LHCN-M2 (cell line): ENCODE measurements at places on chromosomes 2 and 18. TPM values are rescaled to one million over a fixed set of nuclear protein-coding genes. Genes with fewer than 3 reads are reported as not detected.

- peak; percentile 60 for DNase-seq
Observed at GRCh38 chr2:37654932-37655841, 16.3 kb downstream of the CDC42EP3 start.

GRCh38 chr18:59878644-59879043, 21.2 kb upstream of the PMAIP1 start:
- DNase-seq = peak; percentile 18

DNA sequence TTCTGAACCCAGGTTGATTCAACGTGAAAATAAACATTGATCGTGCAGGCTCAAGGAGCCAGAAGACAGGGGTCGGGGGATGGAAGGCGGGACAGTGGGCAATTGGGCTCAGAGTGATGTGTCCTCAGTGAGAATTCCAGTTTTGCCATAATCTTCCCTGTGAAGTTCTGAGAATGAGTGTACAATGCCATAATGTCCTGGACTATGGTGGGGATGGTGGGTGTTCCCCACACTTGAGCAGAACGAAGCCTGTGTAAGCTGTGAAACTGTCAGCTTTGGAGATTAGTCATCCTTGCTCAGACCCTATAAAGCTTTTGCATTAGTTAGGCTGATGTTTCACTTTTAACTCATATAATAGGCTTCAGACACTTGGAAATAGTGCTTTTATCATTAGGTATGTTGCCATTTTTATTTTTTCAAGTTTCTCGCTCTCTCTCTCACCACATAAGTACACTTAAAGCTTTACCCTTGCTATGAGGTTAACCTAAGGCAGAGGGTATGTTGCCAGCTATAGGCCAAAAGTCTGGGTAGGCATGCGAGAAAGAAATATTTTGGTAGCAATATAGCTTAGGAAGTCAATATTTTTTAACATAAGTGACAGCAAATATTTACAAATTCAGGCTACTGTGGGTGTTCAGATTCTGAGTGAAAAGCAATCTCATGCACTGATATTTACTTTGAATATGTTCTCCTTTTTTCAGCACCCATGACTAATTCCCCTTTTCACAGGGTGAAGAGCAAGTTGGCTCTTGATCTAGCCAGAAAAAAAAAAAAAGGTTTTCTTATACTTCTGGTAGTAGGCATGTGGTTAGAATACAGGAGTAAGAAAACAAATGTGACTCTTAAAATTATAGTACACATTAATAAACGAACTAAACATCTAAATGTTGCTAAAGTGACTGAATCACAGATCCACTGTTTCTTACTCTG, 47.2 kb downstream of the CDC42EP3 start:
- DNase-seq = peak; percentile 83

GRCh38 chr2:219467736-219468075, 31.0 kb upstream of the GMPPA start:
- DNase-seq = no peak

- peak; percentile 55 for DNase-seq
Observed at GRCh38 chr2:71277536-71278103, 50.7 kb upstream of the PAIP2B start.

DNA sequence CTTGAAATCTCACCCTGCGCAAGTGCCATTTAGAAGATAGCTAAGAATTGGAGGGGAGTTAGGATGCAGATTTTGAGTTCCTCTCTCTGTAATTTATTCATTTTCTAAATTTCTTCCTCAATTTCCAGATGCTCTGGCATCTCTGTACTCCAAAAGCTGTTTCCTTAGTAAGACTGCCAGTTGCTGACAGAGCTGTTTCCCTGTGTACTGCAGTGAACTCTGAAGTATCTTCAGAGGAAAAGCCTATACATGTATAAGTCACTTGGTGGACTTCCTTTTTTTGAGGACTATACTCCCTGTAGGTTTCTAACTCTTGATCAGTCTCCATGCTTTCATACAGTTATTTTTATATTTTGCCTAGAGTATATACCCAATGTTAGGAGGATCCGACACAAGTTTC, 1.5 kb upstream of the RESP18 start:
- DNase-seq = no peak

- no peak for DNase-seq
Observed at GRCh38 chr2:66583881-66584280, 149.0 kb downstream of the MEIS1 start.

The SATB2 gene
- total RNA-seq = 9.6 and 10.3 TPM in 2 replicates

GRCh38 chr2:167697194-167697593, 550.2 kb downstream of the STK39 start:
- no peak for DNase-seq

- DNase-seq = no peak
Observed at GRCh38 chr2:238264072-238264460, 24.2 kb upstream of the HES6 start.

GRCh38 chr2:133421516-133422324, 146.5 kb downstream of the NCKAP5 start:
- no peak for DNase-seq

- DNase-seq = peak; percentile 45
Observed at GRCh38 chr18:28177828-28178635, 1.1 kb upstream of the CDH2 start.

DNA sequence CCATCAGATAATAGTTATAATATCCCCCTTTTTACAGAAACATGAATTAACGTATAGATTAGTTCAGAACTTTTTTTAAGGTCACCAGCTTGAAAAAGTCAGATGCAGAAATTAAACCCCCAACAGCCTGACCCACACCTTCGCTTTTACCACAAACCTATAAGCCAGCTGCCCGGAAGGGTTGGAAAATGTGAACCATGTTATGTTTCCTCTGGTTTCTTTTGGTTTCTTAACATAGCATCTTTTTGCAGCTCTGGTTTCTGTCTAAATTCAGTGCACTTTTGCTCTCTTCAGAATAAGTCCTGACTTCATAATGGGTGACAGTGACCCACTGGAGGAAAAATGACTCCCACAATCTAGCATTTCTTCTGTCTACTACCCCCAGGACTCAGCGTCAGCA, 381.7 kb upstream of the DDX18 start:
- no peak for DNase-seq

The SERPINB12 gene
- total RNA-seq = 0.29 TPM in 1 of 2 replicates, not detected in the other

The TRIB2 gene
- 15.6 and 15.8 TPM in 2 replicates for total RNA-seq

The GPAT2 gene
- not detected in 2 replicates for total RNA-seq

DNA sequence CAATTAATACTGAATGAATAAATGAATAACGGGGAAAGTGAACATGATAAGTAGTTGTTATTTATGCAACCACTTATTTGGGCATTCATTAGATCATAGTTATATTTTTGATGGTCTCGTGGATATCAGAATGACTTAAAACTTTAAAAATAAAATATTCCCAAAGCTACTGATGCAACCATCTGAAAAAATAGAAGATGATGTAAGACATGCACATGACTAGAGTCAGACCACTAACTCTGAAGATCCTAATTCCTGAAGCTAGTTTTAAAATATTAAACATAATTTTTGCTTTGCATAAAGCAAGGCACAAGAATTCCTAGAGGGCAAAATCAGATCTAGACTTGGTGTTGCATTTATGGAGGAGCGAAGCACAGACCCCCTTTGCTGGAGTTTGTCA, 616.1 kb downstream of the IRS1 start:
- DNase-seq = no peak

DNA sequence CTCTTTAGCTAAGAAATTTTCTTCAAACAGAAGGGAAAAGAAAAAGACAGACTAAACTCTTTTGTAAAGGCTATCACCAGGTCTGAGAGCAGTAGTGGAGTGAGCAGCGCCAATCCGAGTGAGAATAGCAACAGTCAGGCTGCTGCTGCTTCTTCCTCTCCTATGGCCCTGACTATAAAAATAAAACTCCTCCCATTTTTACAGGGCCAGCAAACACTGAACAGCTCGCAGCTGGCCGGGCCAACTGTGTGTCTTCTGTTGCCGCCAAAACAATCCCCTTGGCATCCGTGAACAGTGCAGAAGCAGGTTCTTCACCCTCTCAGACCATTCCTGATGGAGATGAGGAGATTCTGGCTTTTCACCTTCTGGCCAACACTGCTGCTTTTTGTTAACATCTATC, 124.5 kb downstream of the CNTNAP5 start:
- DNase-seq = no peak

The SERPINB11 gene
- not detected in 2 replicates for total RNA-seq

DNA sequence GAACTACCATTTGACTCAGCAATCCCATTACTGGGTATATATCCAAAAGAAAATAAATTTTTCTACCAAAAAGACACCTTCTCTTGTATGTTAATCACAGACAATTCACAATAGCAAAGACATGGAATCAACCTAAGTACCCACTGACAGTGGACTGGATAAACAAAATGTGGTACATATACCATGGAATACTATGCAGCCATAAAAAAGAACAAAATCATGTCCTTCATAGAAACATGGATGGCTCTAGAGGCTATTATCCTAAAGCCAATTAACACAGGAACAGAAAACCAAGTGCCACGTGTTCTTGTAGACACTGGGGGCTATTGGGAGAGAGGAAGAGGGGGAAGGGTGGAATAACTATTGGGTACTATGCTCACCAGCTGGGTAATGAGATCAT, 27.7 kb downstream of the FLACC1 start:
- no peak for DNase-seq

DNA sequence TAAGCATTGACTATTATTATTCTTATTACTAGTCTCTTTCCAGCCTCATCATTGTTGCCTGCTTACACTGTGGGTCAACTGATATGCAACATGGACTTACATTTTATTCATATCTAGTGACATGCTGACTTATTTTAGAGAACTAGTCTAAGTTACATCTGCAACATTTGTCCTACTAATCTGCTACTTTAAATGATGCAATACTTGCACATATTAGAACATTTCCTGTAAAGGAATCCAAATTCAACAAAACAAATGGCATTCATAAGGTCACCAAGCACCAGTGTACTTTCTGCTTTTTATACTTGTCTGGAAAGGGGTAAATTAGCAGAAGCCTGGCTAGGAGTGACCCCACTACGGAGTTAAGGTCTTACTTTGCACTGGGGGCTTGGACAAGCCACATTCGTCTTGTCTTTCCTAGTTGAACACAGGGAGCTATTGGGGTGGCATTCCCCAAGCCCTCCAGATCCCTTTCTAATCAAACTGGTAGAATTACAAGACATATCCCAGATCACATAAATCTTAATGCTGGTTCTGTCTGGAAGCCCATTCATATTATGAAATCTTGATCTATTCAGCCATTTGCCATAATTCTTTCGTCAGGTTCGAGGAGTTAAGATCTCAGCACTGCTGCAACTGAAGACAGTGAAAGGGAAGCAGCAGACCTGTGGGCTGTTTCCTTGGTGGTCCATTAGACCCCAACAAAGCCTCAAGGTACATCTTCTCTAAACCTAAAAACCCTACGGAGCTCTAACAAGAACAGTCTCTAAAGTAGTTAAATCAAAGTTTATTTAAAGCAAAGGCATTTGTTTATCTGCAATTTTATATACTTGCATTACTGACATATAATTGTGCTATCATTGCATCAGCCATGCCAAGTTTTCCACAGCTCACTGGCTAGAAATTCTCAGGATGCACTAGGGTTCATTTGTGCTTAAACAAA, 49.9 kb upstream of the RTN4 start:
- DNase-seq = peak; percentile 66

GRCh38 chr2:72579591-72580180, 246.1 kb downstream of the EXOC6B start:
- DNase-seq = peak; percentile 61

- peak; percentile 61 for DNase-seq
Observed at GRCh38 chr18:11502368-11502767, 107.0 kb upstream of the SLC35G4 start.

GRCh38 chr2:100416935-100417710, at the start of gene CHST10:
TSS of gene CHST10 (minus strand) at chr2:100417668. CDS start at chr2:100406675, 10,993 bp downstream.
- DNase-seq = peak; percentile 44

DNA sequence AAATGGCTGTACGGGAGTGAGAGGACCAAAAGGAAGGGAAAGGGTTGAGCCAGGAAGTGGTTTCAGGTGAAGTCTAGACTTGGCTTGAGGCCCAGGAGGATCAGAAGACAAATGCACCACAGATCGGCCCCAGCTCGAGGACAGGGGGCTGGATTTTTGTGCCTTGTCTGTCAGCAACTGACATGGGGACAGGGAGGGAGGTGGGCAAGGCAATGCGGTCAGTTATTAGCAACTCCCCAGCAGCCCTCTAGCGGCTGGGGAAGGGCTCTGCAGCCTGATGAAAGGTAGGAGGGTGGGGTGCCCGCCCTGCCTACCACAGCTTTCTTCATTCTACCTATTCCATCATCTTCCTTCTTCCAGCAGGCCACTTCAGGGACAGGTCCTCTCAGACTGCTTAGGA, 50.0 kb downstream of the CPO start:
- DNase-seq = no peak

DNA sequence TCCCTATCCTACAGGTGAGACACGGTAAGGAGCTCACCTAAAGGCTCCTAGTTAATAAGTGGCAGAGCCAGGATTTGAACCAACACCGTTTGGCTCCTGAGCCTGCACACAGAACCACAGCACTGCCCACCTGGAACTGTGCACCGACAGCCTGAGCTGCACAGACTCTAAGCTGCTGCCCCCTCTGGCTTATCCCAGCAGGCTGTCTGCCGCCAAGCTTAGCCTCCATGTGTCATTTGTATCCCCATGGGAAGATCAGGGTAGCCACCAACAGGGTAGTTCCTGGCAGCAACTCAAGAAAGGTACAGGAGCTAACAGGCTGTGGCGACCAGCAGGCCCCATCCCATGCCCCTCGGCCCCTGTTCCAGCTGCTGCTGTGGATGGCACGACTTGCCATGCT, 135.7 kb downstream of the LRRC30 start:
- no peak for DNase-seq

- no peak for DNase-seq
Observed at GRCh38 chr18:21933931-21934765, 193.6 kb downstream of the MIB1 start.

- DNase-seq = no peak
Observed at GRCh38 chr18:31723639-31723989, 37.1 kb downstream of the SLC25A52 start.

DNA sequence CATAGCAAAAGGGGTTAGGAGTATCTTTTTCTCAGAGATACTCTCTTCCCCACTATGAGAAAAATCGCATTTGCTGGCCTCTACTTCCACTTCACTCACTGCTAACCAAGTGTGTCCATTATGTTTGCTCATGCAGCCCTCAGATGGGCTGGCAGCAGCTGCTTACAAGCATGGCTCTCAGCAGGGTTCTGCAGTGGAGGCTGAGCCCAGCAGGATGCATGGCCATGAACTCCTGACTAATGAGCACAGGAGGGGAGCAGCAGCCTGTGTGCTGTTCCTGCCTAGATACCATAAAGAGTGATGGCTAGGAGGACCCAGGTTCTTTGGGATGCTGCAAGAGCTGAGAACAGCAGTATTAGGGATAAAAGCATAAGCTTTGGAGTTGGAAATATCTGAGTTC, 316.9 kb upstream of the THSD7B start:
- DNase-seq = no peak

GRCh38 chr2:14642499-14642898, 10.0 kb downstream of the LRATD1 start:
- no peak for DNase-seq
